ENCODE measurements at places on chromosomes 1 and 21. TPM values are rescaled to one million over a fixed set of nuclear protein-coding genes. Genes with fewer than 3 reads are reported as not detected.

The RGL1 gene
- 5.9 TPM for total RNA-seq

The ATAD3C gene
- 1.9 TPM for total RNA-seq

The LCE1C gene
- total RNA-seq = not detected

- DNase-seq = no peak
Observed at GRCh38 chr1:243273506-243273905, 17.7 kb downstream of the SDCCAG8 start.

DNA sequence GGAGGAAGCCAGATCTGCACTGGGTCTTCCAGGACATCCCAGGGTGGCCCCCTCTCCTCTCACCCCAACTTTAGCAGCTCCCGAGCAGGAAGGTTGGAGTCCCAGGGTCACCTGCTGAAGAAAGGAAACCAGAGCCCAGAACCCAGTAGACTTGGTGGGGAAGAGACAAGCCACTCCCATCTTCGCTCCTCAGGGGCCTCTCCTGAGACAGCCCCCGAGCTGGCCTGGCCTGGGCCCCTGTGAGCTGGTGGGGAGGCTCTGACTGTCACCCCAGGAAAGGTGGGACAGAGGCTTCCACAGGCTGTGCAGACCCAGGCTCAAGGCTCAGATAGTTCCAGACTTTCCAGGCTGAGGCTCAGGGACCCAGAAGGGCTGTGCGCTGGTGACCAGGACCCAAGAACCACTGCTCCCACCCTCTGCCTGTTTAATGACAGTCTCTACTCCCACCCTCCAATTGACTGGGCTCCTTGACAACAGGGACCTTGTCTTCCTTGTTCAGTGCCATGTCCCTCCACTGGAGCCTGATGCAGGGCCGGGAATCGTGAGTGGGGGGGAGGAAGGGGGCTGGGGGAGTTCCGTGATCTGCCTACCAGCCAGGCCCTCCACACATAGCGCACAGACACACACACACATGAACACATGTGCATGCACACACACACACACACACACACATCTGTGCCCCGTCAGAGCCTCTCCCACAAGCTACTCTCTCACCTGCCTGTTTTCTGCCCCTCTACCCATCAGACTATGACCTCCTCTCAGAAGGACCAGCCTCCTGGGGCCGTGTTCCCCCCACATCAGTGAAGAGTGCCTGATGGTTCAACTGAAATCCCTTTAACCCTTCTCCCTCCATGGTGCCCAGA, 401.2 kb downstream of the MATN1 start:
- DNase-seq = no peak

- no peak for DNase-seq
Observed at GRCh38 chr1:87093286-87093685, 178.9 kb downstream of the HS2ST1 start.

DNA sequence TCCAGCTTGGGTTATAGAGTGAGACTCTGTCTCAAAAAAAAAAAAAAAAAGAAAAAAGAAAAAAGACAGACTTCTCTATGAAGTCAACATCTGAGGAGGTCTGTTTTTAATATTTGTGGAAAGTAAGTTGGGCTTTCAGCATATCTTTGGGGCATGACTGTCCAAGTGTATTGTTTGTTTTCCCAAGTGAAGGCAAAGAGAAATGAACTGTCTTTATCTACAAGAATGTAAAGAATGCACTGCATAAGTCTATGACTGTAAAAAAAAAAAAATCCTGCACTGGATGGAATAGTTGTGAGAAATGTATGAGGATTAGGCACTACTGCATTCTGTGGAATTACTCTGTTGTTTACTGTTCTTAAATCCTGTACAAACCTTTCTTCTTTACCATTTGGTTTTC, 45.6 kb upstream of the TMEM61 start:
- no peak for DNase-seq

DNA sequence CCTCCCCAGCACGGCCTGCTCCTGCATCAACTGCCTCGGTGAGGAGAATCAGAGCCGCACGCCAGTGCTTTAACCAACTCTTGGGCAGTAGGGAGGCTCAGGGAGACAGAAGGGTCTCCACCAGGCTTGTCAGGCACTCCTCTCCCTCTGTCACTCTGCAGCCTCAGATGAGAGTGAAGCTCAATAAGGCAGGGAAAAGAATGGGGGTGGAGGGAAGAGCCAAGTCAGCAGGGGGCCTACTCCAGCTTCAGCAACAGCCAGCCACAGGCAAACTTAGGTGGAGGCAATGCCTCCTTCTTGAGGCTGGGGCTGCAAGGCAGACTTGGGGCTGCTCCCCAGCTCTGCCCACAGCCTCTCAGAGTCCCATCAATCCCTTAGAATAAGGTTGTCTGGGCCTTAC, 51.8 kb upstream of the A3GALT2 start:
- no peak for DNase-seq

DNA sequence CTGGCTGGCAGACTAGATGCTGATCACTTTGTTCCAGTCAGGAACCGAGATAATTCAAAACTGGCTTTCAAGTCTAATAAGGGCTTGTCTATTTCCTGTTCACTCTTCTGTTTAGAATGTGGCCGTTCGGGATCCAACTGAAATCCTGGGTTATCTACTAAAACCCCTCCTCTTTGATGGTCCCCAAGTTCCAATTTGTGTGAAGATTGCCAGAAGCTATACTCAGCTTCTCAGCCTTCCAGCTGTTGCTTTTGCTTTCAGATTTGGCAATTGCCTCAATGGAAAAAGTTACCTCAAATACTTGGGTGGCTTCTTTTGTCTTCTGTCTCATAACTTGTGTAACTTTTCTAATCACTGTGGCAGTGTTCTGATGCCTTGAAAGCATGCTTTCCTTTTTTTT, 43.7 kb downstream of the BTBD8 start:
- no peak for DNase-seq

GRCh38 chr1:43354936-43355335, 3.8 kb upstream of the CDC20 start:
- no peak for DNase-seq

DNA sequence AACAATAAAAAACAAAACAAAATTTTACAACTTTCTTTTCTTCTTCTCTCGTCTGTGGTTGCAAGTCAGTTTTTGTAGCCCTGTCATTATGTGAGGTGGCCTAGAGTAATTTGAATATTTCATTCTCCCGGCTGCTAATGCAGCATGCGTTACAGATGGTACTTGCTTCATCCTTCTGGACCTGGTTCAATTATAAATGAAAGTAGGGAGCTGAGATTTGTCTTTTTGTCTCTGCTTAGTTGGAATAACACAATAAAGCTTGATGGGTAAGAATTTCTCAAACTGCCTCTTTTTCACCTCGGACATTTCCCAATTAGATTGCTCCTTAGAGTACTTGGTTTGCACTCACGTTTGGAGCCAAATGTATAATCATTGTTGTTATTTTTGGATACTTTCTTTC, 201.6 kb downstream of the PBX1 start:
- no peak for DNase-seq

GRCh38 chr1:189149547-189150375, 1327.9 kb downstream of the BRINP3 start:
- DNase-seq = no peak

- DNase-seq = no peak
Observed at GRCh38 chr1:155591770-155592169, 18.2 kb upstream of the MSTO1 start.

DNA sequence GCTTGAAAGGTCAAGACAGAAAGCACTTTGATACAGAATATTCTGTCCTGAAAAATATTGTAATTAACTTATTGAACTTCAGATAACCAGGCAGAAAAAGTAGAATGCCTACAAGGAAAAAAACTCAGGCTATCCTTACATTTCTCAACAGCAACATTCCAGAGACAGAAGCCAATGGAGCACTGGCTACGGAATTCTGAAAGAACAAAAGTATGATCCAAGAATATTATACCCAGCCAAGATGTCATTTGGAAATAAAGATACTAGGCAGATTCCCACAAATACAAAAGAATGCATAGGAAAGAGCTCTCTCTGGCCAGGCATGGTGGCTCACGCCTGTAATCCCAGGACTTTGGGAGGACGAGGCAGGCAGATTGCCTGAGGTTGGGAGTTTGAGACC, 5.8 kb upstream of the PPT1 start:
- DNase-seq = no peak
